Retinal pigment epithelial cell (primary cell): ENCODE measurements at places on chromosomes 7 and 10.

- DNase-seq, result no peak
Observed at GRCh38 chr10:47115322-47115721, 184.7 kb upstream of the GDF10 start.

DNA sequence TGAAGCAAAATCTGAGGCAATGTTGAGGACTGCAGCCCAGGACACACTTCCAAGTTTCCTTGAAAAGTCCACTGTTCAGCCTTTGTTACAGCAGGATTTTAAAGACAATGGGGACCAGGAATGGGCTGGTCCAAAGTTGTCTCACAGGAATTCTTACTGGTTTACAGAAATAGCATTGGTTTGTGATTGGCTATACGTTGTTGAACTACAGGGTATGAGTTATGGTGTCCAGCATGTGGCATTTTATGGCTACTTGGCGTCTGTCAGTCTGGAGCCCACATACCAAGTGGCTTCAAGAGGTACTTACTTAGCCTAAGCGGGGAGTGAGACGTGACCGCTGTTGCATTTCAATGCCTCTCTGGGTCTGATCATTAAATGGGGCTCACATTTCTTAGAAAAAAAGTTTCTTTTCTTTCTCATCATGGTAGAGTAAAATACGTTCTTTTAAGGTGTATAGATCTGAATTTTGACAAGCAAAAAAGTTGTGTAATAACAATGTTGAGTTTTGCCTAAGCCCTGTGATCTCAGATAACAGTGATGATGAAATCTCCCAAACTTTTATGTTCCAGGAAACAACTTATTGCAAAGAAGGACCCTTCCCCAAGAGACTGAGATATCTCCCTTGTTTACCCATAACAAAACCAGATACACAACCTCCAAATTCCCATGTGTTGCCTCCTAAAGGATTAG, 100.0 kb upstream of the TRIM24 start:
- no peak for DNase-seq

GRCh38 chr7:91465595-91466061, 201.4 kb downstream of the FZD1 start:
- no peak for DNase-seq

- no peak for DNase-seq
Observed at GRCh38 chr7:156122752-156123354, 310.6 kb upstream of the SHH start.

DNA sequence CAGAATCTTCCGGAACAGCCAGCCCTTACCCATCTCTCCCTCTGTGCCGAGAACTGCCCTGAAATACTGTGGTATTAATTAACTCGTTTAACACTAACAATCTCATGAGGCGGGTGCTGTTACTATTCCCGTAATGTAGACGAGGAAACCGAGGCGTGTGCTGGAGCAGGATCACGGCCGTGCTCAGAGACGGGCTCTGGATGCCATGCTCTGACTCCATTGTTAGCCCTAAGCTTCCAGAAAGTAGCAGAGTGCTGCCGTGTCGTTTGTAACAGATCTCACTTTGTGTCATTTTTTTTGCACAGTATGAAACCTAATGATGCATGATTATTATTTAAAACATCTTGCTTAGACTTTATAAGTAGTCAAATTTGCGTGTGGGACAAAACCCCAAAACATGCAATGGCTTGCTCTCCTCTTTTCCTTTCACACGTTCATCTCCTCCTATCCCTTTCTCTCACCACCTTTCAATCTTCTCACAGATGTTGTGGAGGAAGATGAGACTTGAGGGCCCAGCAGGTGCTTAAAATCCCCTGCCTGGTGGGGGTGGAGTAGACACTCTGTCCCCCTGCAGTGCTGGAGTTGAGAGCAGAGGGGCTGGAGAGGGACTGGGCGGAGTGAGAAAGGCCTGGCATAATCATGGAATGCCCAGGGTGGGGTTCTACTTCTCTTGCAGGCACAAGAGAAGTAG, 482 bp upstream of the ACTR3C start:
- no peak for DNase-seq

GRCh38 chr10:45495438-45496152, 121.6 kb downstream of the ALOX5 start:
- DNase-seq, result no peak

- DNase-seq, result no peak
Observed at GRCh38 chr10:133144771-133145170, 15.2 kb upstream of the KNDC1 start.

DNA sequence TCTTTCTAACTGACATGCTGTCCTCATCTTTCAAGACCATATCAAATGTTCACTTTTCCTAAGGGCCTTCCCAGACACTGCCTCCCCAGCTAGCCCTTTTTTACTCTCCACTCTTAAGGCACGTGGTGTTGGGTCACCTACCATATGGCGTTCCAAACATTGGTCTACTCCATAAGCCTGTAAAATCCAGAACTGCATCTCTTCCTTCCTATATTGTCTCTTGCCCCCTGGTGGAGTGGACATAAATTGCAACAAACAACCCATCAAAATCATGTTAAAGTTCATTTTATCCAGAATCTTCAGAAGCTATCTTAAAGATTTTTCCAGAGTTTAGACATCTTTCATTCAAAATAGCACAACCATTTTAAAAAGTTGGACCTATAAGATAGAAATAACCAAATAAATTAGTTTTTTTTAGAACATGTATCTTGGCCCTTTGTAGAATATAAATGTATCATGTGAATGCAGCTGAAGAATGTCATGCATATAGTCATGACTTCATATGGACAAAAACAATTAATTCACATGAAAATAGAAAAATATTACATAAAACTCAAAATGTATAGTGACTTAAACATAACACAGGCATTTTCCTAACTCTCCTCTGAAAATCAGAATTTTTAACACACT, 180.6 kb upstream of the CHRM2 start:
- DNase-seq, result no peak

GRCh38 chr7:44712012-44712411, 36.6 kb upstream of the ZMIZ2 start:
- no peak for DNase-seq

- DNase-seq, result no peak
Observed at GRCh38 chr7:149688836-149689235, 84.6 kb downstream of the ZNF467 start.

DNA sequence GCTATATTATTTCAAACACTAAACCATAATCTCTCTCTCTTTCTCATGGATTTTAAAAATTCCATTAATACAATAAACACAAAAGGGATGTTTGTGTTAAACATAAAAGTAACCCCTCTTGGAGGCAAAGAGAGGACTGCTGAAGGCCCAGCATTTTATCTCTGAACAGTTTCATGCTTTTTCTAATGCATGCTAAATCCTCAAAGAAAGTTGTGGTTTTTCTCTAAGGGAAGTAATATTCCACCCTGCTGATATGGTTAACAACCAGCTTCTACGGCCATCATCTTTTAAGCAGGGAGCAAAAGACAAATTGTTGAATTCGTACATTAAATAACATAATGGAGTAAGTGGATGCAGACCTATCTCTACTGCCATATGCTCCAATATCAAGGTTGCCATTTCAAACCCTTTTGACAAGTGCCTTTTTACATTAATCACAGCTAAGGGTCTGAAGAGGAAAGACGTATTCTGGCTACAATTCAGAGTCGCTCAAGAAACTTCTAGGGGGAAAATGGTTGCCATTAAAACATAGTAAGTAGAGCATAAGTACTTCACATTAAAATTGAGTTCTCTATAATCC, 103.1 kb downstream of the SLC25A13 start:
- no peak for DNase-seq

- DNase-seq, result no peak
Observed at GRCh38 chr7:135194494-135195095, 16.7 kb downstream of the WDR91 start.

DNA sequence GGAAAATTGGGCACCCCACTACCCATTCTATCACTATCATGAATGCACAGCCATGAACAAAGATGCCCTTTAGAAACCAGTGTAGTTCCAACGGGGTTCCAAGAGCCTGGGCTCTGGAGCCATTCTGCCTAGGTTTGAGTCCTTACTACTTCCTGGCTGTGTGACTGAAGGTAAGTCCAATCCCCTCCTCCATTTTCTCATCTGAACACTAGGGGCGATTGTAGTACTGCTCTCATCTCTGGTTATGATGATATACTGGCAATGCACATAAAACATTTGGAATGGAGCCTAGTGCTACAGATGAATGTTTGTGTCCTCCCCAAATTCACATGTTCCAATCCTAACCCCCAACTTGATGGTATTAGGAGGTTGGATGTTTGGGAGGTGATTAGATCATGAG, 28.1 kb upstream of the CDH23 start:
- no peak for DNase-seq

DNA sequence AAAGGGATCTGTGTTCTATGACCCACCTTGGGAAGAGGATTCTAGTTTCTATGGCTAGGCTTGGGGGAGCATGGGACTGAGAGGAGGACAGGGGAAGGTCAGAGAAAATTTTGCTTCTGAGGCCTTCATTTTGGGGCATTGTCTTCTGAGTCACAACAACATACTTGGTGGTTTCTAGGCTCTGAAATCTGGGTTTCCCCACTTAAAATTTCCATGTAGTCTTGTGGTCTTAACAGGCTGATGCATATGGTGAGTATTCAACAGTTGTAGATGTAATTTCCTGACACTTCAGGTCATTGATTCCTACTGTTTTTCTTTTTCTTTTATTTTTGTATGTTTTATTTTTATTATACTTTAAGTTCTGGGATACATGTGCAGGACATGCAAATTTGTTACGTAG, 88.5 kb downstream of the ANKRD7 start:
- DNase-seq, result no peak

GRCh38 chr10:89363729-89364442, 14.0 kb upstream of the IFIT1B start:
- DNase-seq, result no peak

GRCh38 chr10:115654961-115655360, 561.8 kb downstream of the ATRNL1 start:
- DNase-seq, result no peak

DNA sequence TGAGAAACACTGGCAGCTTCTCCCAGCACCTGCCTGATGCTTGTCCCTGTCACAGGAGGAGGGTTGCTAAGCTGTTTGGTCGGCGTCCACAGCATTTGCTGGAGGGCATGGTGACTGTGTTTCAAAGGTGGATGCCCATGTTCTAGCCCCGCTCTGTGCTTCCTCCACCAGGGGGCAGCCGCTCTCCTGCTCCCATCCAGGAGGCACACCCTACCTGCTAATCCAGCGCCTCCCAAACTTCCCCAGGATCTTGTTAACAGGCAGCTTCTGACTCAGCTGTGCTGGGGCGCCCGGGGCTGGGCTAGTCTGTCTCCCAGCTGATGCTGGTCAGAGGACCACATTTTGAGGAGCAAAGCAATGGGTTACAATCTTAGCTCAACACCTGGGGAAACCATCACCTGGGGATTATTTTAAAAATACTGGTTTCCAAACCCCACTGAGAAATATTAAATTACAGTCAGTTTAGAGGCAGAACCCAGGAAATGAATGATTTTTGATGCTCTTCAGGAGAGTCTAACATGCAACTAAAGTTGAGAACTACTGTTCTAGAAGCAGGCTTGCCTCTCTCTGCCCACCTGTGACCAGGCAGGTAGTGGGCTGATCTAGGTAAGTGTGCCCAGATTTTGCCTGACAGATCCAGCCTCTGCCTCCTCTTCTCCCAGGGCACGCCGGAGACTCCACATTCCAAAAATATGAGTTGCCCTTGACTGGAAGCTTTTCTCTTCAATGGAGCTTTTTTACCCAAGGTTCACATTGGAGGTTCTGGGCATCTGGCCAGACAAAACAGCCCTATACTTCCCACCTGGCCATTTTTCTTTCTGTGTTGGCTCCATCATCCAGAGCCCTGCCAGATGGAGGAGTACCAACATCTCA, 92.7 kb upstream of the GPR26 start:
- no peak for DNase-seq

- DNase-seq, result no peak
Observed at GRCh38 chr10:47423476-47423875, 39.4 kb upstream of the ZNF488 start.

DNA sequence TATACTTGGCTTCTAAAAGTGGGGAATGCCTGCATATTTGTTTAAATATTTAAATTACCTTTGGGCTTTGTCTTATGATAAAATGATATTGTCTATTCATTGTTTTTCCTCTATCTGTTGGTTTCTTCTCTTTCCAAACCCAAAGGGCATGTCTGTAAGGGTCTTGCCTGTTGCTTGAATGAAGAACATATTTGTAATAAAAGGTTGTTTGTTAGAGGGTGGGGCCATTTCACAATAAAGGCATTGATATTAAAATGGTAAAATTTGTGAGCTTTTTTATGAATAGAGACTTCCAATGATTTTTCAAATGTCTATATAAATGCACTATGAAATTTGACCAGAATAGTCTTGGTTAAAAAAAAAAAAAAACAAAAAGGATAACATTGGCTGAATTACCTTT, 105.2 kb downstream of the DKK1 start:
- DNase-seq, result no peak

DNA sequence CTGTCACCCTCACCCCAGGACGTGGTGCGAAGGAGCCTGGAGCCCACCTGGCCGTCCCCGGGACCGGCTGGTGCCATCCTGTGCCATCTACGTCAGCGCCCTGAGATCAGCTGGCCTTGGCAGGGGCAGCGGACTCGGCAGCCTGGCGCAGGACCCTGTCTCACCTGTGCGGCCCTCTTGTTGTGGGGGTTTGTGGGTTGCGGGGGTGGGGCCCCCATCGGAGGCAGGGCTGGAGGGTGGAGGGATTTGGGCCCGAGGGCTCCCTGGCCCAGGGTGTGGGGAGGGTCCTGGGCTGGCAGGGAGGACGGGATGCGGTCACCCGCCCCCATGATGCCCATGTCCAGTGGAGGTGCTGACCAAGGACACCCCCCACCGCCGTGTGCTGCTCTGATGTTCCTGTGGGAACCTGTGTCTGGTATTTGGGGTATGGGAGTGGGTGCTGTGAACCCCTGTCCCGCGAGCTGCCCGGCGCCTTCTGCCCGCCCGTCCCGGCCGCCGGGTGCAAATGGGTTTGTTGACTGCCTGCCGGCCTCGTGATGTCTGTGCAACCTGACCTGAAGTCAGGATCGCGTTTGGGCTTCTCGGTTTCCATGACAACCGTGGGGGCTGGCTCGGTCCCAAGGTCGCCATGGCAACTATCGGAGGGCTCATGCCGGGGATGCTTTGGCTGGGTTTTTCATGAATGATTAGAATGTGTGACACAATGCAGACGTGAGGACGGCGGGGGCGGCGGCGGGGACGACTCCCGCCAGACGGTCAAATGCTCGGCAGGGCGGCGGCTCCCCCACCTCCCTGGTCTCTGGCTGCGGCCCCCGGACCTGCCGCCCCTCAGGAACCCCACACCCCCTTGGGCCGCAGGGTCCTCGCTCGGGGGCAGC, 7.3 kb downstream of the MAFK start:
- peak; percentile 93 for DNase-seq

DNA sequence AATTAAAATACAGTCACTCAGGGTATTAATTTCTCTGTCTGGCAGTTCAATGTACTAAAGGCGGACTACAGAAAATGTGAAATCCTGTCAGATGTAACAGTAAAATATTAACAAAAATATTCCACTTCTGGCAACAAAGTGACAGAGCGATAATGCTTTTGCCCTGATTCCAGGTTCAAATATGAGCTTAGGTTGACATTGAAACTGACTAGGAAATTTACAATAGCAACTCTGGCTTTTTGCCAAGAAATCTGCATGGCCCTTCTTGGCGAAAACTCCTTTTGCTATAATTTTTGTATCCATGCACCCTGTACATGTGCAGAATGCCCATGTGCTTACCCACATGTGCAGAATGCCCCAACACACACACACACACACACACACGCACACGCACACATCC, 552.2 kb downstream of the MDFIC start:
- DNase-seq, result no peak
